ENCODE measurements at places on chromosomes 3 and 15.

GRCh38 chr15:97993310-97993738 lies 32.8 kb downstream of the ARRDC4 start:
- no peak for DNase-seq

GRCh38 chr3:30738605-30739004 lies 132.2 kb downstream of the TGFBR2 start:
- DNase-seq = no peak

DNA sequence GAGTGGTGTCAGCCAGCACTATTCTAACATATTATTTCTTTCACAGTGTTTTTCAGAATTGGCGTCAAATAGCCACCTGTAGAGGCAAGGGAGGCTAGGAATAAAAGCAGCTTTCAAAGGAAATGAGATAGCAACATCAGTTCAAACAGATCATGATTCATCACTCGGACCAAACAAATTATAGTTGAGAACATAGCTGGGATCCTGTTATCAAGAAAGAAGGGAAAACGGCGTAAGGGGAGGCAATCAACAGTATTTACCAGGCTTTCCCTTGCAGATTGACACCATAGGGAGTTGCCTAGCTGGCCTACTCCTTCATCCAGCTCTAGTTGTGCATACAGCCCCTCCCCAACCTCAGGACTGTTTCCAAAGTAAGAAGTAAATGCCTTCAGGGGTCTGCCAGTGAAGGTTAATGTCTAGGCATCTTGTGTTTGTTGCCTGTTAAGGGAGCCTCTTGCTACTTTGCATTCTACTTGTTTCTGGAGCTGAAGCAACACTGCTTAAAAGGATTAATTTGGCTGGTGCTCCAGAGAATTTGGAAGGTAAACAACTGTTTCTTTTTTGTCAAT lies 286.5 kb downstream of the NSUN3 start:
- DNase-seq = no peak

DNA sequence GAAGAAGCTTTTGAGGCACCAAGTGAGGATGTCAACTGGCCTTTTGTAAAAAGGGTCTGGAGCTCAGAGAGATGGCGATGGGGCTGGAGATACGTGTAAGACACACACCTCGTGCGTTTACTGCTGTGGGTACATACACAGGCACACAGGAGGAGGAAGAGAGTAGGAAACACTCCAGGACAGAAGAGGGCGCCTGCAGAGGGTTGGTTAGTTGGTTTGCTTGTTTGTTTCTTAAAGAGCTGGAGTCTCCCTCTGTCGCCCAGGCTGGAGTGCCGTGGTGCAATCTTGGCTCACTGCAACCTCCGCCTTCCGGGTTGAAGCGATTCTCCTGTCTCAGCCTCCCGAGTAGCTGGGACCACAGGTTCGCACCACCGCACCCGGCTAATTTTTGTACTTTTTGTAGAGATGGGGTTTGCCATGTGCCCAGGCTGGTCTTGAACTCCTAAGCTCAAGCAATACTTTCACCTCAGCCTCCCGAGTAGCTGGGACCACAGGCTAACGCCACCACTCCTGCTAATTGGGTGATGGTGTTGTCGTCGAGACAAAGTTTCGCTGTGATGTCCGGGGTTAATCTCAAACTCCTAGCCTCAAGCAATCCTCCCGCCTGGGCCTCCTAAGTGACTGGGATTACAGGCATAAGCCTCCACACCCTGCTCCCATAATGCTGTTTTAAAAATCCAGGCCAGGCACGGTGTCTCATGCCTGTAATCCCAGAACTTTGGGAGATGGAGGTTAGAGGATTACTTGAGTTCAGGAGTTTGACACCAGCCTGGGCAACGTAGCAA lies 1.3 kb upstream of the PRR20G start:
- no peak for DNase-seq

DNA sequence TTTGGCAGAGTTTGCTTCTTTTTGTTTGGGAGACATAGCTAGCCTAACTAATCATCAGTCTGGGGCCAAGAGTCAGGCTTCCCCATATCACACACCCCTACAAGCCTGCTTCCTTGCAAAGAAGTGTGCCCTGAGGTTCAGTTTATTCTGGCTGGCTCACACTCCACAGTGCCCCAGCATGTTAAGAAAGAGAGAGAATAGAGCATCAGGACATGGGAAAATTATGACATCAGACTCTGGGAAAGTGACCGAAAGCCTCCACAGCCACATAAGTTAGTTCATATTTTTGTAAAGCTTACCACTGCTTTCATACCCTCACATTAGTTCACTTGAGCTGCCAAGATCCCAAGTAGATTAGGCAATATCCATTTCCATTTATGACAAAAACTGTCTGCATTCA lies 63.0 kb upstream of the CFAP161 start:
- no peak for DNase-seq

DNA sequence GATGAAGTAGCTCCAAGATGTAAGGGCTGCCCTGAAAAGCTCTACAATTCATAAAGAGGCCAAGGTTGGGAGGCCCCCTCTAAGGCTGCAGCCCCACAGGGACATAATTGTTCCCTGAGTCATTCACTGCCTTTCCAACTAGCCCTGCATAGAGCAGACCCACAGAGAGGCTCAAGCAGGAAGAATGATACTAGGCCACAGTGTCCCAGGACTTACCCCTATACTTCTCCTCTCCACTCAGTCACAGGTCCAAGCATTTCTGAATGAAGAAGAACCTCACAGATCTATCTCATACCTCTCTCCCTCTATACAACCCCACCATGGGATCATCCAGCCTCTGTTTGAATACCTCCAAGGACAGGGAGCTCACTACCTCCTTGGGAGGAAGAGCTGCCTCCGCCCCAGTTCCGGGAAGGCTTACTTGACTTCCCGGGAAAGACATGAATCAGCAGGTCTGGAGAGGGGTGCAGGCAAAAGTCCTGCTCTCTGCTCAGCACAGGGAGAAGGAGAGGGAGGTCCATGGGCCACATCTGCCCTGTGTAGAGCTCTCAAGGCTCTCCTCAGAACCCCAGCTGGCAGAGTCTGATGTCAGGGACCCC lies 6.9 kb upstream of the SKIC8 start:
- DNase-seq = no peak

GRCh38 chr3:184524981-184525336 lies 36.6 kb upstream of the EPHB3 start:
- no peak for DNase-seq

DNA sequence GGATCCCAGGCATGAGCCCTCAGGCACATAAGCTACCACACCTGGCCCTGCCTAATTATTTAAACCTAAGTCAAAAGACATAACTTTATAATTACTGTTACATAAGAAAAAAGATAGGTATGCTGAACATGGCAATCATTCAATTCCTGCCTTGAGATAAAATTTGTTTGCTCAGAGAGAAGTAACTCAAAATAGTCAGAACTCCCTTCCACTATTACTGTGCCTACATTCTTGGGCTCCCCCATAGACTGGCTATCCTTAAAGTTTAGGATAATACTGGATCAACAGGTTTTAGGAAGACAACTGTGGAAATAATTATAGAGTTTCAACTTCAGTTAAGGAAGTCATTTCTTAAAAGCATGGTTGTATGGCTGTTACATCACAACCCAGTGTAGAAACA lies 9.9 kb downstream of the WDR53 start:
- no peak for DNase-seq
